ENCODE measurements at places on chromosomes 1 and 21.

GRCh38 chr1:83102630-83103071 lies 896.3 kb downstream of the TTLL7 start:
- DNase-seq = no peak

DNA sequence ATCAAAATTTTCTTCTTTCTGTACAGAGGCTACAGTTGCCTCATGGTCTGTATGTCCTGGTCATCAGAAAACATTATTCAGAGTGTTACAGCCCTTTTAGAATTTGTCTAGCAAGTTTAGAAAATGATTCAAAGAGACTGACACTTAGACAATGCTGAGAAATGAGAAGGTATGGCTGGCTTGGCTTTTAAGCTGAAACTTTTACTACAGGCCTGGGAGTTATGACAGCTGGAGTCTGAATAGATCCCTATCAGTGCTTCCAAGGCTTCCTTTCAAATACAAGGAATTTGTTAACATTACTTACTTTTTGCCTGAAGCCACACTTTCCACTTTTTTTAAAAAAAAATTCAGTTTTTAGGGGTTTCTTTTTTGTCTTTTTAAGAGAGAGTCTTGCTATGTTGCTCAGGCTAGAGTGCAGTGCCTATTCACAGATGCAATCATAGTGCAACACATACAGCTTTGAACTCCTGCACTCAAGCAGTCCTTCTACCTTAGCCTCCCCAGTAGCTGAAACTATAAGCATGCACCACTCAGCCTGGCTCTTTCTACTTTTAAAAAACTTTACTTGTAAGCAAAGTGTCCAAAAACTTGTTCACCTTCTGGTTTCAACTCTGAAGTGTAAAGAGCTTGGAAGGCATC lies 10.5 kb upstream of the COP1 start:
- no peak for DNase-seq

DNA sequence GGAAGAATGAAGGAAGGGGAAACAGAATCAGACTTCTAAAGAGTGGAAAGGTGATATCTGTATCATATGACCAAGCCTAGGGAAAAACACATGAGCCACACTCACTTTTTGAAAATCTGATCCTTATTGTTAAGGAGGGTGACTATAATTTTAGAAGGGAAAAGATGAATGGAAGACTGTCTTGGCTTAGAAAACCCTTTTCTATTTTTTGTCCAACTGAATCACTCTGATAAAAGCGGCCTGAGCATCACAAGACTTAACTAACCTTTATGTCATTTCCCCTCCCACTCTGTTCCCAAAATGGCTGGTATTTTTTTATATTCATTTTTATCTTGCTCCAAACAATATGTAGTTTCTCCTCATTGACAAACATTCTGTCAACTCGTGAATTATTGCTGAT lies 169.8 kb downstream of the C1orf21 start:
- no peak for DNase-seq

DNA sequence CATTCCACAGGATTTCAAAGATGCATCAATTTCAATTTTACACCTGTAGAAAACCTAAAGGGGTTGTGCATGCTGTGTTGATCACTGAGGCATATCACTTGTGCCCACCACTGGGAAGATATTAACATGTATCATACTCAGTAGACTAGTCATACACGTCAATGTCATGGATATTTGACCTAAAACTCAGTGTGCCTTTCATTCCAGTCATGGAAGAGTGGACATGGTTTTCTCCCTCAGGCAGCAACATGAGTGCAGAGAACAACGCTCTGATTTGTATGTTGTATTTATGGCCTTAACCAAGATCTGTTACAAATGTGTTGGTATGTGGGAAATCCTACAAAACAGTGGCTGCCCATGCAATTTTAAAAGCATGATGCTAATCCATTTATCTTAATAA lies 6.1 kb upstream of the C1orf53 start:
- DNase-seq = no peak

- DNase-seq = no peak
Observed at GRCh38 chr21:33747420-33747819, 105.1 kb downstream of the ITSN1 start.

DNA sequence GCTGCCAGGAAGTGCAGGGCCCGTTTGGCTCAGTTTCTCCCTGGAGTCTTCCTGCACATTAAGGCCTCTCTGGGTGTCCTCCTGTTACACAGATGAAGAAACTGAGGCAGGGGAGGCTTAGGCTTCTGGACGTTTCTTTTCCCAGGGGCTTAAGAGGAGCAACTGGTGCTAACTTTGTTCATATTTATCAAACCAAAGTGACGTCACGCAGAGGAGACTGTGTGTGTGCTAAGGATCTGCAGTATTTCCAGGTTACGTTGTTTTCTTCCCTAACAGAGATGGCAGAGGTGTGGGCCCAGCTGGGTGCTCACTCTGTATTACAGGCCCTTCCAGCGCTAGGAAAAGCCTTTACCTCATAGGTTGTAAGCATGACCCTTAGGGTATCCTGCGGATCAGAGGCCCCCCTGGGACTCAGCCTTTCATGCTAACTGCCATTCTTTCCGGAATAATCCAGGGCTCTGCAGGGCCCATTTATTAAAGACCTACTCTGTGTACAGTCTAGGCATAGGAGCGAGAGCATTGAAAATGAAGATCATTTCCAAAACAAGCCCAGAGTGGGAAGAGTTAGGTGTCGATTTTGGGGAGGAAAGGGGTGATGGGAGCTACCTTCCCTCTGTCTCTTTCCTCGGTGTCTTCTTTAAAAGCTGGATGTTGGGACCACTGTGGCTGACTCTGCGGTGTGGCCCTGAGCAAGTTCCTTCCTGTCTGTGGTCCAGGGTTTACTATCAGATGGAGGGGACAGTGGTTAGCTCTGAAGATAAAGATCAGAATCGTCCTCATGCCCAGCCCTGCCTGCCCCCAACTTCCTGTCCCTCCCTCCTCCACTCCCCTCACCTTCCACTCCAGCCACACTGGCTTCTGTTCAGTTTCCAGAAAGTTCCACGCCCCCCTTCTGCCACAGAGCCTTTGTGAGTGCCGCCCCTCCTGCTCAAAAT lies 4.6 kb downstream of the AGTRAP start:
- no peak for DNase-seq

DNA sequence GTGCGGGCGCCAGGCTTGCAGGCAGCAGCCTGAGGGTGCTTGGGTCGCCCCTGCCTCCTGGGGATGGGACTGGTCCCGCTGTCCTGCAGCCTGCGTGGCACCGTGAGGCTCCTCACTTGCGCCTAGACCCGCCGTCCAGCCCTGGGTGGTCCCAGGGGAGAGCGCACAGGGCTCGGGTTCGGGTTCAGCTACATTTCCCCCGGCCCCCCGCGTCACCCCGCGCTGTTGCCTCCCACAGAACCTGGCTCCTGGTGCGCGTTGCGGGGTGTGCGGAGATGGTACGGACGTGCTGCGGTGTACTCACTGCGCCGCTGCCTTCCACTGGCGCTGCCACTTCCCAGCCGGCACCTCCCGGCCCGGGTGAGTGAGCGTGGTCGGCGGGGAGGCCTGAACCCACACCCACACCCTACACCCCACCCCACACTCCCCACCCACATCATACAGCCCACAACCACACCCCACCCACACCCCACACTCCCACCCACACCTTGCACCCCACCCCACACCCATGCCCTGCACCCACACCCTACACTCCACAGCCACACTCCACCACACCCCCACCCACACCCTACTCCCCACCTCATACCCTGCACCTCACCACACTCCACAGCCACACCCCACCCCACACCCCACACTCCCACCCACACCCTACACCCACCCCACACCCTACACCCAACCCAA lies 6.2 kb upstream of the PFKL start:
- no peak for DNase-seq

DNA sequence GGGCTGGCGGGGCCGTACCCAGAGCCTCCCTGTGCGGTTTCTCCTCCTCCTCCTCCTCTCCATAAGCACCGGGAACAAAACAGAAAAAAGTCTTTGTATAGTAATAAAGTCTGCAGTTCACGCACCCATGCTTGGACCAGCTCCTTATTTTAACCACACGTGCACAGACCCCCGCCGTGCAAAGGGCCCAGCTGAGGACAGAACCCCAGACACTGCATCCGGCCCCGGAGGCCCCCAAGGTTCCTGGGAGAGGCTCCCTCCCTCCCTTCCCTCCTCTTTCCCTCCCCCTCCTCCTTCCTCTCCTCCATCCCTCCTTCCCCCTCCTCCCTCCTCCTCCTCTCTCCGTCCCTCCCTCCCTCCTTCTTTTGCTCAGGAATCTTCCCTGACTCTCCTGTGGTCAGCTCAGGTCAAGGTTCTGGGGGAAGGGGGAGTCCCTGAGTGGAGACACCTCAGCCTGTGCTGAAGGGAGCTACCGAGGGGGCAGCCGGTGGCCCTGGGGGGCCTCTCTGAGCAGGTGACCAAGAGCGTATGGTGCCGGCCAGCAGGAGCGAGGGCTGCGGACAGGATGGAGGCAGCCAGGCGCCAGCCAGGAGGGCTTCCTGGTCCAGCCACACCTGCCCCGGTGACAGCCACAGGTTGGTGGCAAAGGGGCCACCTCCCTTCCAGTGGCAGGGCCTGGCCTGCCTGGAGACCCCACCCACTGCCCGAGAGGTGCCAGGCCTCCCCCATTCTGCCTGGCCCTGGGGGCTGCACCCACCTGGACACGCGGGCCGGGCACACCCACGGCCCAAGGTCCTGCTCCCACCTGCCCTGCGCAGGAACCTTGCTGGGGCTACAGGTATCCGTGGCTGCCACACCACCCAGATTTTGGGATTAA lies 3.2 kb upstream of the TTLL10 start:
- no peak for DNase-seq

DNA sequence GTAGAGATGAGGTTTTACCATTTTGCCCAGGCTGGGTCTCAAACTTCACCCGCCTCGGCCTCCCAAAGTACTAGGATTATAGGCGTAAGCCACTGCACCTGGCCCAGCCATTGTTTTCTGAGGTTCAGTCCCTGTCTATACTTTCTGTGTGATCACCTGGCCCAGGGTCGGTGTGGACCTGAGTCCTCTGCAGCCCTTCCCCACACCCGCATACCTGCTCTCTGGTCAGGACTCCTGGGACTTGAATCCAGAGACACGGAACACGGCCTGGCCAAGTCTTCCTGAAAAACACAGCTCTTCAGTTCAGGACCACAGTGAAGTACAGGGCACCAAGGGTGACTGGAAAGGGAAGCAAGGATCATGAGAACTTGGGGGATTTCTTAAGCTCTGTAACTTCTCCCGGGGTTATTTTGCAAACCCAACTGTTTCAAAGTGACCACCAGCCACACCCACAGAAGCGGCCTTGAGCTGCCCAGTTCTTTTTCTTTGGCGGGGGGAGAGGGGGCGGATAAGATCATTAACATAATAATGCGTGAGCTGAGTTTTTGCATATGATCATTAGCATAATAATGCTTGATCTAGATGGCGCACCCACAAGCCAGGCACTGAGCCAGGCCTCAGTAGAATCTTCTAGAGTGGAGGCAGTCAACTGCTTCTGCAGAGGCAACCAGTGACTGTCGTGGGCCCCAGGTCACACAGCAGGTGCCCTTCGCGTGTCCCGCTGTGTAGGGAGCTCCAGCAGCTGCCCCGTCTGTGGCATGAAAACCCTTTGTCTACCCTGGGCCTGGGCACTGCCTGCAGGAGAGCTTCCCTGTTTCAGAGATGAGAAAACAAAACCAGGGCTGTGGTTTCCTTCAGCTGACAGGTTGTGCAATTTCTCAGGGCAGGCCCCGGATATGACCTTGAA lies 1.7 kb upstream of the NADK start:
- DNase-seq = peak; percentile 38

DNA sequence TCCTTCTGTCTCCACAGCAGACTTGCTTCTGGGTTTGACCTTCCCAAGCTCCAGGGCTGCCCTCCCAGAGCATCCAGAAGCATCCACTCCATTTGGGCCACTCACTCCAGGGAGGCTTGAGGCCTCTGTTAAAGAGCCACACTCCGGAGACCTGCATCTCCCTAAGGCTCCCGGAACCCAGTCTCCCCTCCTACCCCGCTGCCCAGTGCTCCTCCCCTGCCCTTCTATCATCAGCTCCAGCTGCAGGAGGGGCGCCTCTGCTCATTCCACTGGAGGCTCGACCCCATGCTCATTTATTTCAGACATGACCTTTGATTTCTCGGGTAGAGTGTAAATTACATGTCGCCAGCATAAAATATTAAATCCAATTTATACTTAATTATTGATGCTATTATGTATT lies 142.5 kb downstream of the SYF2 start:
- DNase-seq = no peak

GRCh38 chr1:63888984-63889383 lies 115.2 kb downstream of the ROR1 start:
- DNase-seq = no peak

- no peak for DNase-seq
Observed at GRCh38 chr1:213541641-213542040, 446.1 kb upstream of the PROX1 start.

- no peak for DNase-seq
Observed at GRCh38 chr1:43530483-43531106, at the start of gene PTPRF. Gene PTPRF, plus strand, starts transcription at chr1:43530883. Its CDS starts 14,193 bp downstream, at chr1:43545076.

GRCh38 chr1:185539277-185539943 lies 194.8 kb upstream of the HMCN1 start:
- DNase-seq = no peak

- DNase-seq = no peak
Observed at GRCh38 chr1:212060632-212061472, 25.3 kb downstream of the DTL start.

DNA sequence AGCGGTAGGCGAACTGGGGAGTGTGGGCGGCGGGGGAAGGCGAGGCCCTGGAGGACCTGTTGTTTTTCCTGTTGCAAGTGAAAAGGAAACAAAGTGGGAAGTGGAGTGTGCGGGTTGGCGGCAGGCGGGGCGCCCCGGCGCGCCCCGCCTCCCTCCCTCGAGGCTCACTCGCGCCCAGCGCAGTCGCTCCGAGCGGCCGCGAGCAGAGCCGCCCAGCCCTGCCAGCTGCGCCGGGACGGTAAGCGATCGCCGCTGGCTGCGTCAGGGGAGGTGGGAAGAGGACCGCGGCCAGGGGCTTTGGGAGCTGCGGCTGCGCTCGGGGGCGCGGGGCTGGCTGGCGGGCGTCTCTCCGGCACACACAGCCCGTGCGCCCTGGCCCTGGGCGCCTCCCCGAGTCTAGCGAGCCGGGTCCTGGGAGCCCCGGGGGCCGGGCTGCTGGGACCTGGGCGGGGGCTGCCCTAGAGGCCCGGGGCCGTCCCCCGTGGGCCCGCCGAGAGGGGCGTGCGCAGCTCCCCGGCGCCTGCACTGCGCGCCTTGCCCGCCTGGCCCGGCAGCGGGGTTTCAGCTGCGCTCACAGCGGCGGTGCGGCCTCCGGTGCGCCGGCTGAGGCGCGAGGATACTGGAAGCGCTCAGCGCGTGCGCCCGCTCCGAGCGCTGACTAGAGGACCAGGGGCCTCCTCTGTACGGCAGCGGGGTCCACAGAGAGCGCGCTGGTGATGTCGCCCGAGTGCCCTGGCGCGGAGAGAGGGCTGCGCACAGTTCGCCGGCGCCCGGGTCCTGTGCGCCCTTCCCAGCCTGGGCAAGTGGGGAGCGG lies at the start of gene PIK3CD:
PIK3CD (plus strand) TSS at position 167 of the 814 bp plus-strand sequence. CDS start 58,725 bp downstream, outside the sequence.
- DNase-seq = no peak

Measured in stimulated activated CD8-positive, alpha-beta memory T cell treated with anti-CD3 and anti-CD28 coated beads, Interleukin-4, amount 100 ng/mL, for 1 hour (primary cell).